Right forelimb (tissue), 1 donor: ENCODE measurements at places on chromosomes 7 and 10.

DNA sequence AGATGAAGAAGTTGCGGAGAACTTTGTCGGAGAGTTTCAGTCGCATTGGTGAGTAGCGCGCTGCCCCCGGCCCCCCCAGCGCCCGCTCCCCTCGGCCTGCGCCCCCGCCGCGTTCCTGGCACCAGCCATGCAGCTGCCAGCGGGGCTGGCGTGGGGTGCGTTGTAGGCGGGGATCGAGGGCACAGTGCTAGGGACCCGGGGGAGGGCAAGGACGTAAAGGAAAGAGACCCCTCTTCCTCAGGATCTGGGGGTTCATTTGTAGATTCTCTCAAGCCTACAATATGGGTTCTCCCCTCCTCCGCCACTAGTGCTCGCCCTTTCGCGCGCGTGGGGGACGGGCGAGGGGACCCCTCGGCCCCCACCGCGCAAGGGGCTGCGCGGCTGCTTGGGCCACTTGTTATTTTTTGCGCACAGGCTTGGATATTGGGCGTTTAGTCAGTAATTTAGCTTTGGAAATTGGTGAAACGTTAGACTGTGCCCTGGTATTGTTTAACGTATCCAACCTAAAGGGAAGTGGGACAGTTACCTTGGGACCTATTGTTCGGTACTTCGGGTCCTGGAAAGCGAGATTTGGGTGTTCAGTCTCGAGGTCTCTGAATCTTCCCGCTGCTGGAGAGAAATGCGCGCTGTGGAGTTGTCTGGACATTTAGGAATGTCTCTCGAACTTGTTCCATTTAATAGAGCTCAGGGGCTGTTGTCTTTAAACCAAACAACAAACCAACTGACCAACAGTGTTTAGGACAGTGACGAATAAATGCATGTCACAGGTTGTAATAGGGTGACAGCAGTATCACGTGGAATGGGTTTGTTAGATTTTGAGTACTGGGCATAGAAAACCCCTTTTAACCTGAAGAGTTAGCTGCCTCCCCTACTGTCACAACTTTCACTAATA lies 796 bp downstream of the CDK14 start:
- DNase-seq = peak; percentile 80

DNA sequence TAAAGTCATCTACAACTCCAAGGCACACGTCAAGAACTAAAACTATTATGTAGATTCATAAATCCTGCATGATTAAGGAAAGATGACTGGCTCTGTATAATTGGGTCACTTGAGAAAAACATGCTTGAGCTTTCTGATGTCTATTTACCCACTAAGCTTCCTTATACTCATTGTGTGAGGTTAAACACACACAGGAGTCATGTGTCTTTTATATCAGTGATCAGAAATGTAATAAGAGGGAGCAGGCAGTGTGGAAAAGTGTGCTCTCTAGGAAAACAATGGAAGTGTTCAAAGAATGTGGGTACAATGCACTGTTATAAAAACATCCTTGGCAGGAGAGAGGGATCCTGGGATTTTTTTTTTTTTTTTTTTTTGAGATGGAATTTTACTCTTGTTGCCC lies 108.6 kb upstream of the ARID5B start:
- DNase-seq = no peak

DNA sequence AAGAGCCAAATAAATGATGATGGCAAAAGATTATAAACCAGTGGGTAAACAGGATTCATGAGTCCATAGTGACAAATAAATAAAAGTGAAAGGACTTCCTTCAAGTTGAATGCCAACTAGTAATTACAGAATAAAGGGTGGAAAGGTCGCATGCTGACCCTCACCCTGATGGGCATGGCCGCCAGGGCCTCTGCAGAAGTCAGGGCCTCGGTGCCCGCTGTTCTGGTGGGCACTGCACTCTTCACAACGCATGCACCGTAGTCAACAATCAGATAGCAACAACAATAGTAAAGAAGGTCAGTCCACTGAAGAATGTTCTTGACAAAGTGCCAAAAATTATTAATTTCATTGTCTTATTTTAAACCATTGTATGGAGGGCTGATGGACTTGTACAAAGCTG lies 123.2 kb upstream of the LANCL2 start:
- no peak for DNase-seq

- DNase-seq = no peak
Observed at GRCh38 chr7:159142730-159143129, 1.9 kb downstream of the VIPR2 start.

DNA sequence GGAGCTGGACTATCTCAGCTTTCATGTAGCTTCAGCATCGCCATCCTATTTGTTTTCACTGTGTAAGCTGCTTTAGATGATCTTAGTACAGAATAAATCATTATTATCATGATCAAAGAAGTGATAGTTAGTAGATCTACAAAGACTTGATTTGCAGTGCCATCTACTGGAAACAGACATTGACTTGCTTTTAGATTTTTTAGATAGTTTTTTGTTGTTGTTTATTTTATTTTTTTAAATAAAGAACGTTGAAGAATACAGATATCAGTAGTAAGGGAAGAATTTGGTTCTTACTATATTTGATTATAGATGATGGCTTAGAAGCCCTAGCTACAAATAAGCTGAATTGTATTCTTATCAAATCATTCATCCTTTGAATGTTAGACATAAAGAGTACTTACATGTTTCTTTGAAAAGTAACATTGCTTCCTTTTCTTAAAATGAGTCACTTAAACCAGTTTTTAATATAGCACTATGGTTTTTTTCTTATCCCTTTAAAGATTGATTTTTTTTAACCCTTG lies 6.3 kb upstream of the SFMBT2 start:
- DNase-seq = no peak

DNA sequence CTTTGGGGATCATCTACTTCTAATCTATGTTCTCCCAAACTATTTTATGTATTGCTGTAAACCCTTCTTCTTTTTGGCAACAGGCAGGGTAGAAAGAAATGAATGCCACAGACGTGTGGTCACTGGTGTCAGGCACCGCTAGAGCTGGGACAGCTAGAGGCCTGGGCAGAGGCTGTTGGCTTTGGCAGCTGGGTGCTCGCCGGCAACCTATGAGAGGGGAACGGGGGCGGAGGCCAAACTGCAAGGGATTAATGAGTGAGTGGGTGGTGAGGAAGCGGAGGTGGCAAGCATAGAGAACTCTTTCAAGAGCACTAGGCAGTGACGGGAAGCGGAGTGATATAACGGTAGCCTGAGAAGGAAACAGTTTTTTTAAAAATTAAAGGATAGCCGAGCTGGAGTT lies 78.5 kb downstream of the CREB5 start:
- no peak for DNase-seq

GRCh38 chr7:141674702-141675101 lies 27.3 kb downstream of the DENND11 start:
- no peak for DNase-seq

DNA sequence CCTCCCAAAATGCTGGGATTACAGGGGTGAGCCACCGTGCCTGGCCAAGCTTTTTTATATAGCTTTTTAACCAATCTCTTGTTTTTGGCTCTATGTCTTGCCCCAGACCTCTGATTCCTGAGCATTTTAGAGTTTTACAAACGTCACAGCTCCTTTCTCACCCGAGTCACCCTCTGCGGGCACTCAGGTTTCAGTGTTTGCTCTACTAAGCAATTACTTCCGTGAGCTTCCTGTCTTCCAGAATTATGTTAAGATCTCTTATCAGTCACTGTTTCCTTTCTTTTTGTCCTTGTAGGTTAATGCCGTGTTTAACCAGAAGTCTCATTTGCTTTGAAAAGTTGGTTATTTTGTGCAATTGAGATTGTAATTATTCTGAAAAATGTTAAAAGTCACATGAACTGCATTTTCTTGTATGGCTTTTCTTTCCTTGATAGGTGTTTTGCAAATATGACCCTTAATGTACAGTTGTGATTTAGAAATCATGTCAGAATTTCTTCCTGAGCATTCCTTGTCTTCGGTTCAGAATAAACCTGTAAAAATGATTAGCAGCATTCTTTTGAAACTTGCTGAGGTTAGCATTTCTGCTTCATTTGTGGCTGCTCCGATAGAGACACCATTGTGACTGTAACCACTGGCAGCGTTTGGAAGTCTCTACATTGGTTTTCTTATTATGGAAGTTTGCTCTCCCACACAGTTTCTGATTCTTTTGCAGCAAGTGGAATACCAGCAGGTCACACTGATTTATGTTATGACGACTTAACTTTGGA lies 4.5 kb upstream of the HKDC1 start:
- DNase-seq = no peak

- DNase-seq = no peak
Observed at GRCh38 chr7:142690554-142691182, 58.6 kb upstream of the PRSS1 start.

GRCh38 chr7:102840404-102840803 lies 72.4 kb upstream of the LRRC17 start:
- DNase-seq = no peak

GRCh38 chr7:40211276-40212003 lies 76.6 kb downstream of the SUGCT start:
- DNase-seq = no peak

- DNase-seq = no peak
Observed at GRCh38 chr10:15558136-15558535, 161.6 kb downstream of the ITGA8 start.

DNA sequence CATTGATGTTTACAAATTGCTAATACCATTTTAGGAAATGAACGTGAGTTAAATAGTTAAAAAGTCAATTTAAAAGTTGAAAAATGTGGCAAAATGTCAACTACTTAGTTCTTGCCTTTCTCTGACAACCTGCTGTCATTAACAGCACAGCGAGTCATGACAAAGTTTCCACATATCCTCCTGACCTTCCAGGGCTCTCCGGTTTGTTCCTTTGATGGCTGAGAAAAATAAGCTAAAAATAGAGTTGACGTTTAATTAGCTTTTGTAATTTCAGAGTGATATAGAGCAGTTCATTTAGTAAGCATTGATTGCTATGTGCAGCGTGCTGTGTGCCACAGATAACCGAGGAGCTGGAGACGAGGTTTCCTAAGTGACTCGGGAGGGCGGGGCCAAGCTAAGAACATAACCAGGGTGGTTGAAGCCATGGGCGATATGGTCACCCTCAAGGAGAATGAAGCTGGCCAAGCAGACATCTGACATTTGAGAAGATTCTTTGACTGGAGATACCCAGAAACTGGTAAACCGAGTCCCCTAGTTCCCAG lies 47.9 kb downstream of the OGDH start:
- no peak for DNase-seq

DNA sequence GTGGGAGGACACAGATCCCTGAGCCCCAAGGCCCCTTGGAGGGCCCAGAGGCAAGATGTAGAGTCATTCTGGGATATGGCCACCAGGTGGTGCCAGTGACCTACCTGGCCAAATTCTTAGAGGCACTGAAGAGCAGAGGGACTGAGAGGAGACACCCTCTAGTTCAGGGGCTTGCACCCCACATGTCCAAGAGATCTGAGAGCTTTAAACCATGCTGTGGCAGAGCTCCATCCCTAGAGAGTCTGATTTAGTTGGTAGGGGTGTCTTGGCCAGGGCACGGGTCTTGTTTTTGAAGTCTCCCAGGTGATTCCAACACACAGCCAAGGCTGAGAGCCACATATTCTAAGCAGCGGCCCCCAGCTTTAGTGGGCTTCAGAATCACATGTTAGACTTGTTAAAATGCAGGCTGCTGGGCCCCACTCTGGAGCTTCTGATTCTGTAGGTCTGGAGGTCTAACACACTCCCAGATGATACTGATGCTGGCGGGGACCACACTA lies 52.5 kb downstream of the PRF1 start:
- DNase-seq = peak; percentile 83

DNA sequence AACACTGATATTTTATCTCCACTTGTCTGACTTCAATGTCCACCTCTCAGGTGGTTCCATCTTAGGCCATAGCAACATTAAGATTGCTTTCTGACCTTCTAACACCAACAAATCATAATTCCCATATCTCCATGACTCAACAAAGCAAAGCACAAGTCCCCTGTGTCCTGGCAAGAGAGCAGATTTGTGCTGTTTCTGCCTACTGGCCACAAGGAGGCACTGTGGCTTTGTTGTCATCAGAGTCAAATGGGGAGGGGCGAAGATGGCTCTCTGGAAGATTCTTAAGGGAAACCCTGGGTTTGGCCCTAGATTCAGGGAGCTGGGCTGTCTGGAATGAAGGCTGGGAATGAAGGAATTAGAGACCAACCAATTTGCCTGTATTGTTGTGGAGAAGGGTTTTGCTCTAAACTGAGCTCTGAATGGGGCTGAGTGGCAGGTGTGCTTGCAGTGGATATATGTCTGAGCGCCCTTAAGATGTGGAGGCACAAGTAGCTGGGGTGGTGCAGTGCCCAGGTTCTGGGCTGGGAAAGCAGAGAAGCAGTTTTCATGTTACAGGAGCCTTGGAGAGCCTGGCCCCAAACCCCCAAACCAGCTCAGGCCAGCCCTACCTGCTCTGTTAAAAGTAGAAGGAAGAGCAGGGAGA lies 154.8 kb upstream of the PRSS58 start:
- no peak for DNase-seq

- DNase-seq = no peak
Observed at GRCh38 chr10:130934293-130935127, 377.0 kb downstream of the TCERG1L start.

- no peak for DNase-seq
Observed at GRCh38 chr7:159010937-159011721, 133.5 kb downstream of the VIPR2 start.

- no peak for DNase-seq
Observed at GRCh38 chr10:63723741-63724140, 202.5 kb downstream of the REEP3 start.

DNA sequence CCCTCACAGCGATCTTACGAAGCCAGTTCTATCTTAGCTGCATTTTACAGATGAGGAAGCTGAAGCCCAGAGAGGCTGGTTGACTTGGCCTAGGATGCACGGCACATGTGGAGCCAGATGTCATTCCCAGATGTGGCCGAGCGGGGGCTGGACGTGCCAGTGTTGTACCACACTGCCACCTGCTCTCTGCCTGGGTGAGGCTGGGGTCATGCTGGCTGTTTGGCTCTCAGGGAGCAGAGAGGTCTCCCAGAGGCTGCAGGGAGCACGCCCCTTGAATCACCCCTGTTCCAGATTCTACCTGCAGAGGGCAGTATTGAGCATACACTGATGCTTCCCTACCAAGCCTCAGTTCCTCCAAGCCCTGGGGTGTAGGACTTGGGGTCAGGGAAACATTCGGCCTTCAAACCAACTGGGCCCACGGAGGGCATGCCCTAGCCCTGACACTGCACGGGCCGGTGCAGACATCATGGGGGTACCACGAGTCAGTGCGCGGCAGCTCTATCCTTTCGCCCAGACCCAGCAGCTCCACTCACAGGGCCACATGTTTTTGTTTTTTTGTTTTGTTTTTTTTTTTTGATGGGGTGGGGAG lies 3.8 kb upstream of the GTF2IRD1 start:
- no peak for DNase-seq

- DNase-seq = peak; percentile 38
Observed at GRCh38 chr10:102421757-102422512, 1.3 kb downstream of the FBXL15 start.

DNA sequence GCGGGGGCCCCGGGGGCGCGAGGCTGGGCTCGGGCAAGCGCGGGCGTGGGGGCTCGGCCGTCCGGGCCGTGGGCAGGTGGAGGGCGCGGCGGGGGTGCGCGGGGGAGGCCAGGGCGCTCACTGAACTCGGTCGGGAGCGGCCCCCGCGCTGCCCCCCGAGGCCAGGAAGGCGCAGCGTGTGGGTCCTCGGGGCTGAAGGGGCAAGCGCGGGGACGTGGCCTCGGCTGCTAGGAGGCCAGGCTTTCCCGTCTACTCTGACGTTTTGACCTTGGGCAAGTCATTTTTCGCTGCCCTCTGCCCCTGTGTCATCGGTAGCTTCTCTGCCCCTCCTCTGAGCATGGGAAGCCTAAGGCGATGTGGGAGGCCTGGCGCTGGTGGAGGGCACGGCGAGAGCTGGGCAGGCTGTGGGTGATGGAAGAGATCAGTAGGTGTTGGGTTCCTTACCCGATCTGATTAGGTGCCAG lies 441 bp downstream of the FBH1 start:
- no peak for DNase-seq
